AG09319 (cell line): ENCODE measurements at places on chromosomes 4 and X.

DNA sequence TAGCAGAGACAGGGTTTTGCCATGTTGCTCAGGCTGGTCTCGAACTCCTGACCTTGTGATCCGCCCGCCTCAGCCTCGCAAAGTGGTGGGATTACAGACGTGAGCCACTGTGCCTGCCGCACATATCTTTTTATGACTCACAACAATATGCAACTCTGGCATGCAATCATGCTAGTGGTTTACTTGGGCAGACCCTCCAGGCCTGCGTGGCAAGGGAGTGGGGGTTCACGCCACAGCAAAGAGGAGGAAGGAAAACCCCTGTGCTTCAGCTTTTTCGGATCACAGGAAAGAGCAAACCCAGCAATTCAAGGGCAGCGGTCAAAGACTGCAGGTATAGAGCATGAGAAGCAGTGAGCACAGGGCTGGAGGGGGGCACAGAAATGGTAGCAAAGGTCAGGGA, 48.3 kb upstream of the CD99 start:
- DNase-seq: no peak

GRCh38 chr4:17324386-17324830, 187.5 kb downstream of the QDPR start:
- peak; percentile 62 for DNase-seq

- no peak for DNase-seq
These were observed 9.5 kb downstream of the EPGN start for GRCh38 chr4:74317616-74318246.

DNA sequence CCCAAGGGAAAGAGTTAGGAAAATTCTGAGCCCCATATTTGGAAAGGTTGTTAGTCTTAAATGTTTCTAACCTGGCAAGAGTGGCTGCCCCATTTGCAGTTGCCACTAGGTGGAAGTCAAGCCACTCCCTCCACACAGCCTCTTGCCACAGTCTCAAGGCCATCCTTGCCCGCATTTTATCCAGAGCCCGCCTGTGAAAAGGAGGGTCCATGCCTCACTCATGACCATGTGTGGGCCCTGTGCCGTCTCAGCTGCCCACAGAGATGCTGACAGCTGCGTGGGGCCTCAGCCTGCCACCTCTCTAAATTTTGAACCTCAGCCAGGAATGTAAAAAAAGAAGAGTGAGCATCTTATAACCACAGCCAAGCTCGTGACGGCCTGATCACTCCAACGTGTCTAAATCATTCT, 201.5 kb upstream of the FAM241A start:
- no peak for DNase-seq

DNA sequence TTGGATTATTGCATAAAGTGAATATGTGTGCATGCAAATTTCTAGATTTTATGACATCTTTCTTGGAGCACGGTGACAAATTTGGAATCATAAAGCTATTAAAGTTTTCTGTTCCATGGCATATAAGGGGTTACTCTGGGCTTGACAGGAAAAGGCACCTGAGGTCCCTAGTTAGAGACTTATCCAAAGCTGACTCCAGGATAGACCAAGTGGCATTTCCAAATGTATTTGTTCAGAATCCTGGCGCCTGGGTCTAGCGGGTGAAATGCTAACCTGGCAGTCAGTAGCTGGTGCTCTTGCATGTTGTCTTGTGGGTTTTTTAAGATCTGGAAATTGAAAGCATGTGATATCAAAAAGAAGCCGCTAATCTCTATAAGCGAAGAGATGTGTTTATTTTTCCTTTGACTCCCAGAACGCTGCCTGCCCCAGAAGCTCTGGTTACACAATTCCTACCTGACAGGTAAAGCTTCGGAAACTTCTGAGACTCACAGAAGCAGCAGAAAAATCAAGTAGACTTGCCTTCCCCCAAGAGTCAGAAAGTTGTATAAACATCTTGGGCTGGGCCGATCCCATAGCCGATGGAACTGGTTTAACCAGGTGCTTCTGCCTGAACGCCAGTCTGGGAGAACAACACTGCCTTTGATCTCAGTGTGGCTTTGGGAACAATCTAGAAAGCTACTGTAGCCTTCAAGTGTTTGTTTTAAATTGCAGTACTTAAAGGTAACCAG, 12.9 kb upstream of the ZCCHC4 start:
- no peak for DNase-seq

DNA sequence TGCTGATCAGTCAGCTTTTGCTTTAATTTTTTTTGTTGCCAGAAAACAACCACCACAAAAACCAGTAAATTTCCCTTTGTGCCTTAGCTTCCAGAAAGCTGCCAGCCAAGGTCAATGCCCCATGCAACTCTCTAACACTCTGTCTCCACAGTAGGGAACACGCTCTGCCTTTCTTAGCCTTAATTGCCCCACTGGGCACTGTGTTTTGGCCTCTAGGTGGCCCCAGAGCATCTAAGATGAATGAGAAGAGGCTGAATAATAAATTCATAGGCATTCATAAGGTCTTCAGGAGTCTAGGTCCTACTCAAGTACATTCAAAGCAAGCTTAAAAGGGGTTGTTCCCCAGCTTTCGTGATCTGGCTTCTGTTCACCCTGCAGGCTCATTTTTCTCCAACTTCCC, 57.7 kb upstream of the PASD1 start:
- DNase-seq: no peak

DNA sequence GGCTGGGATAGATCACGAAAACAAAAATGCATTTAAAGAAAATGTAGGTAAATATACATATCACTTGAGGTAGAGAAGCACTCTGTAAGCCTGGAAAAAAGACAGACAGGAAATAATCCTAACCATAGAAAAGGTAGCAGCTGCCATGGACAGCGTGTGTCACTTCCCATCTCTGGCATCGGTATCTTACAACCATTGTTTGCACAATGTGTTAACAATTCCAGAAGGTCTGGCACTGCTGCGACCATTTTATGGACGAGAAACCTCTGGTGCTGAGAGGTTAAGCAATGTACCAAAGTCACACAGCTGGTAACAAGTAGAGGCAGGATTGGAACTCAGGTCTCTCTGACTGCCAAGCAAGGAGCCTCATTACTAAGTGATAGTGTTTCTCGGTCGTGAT, 1.7 kb upstream of the MTNR1A start:
- DNase-seq: no peak

DNA sequence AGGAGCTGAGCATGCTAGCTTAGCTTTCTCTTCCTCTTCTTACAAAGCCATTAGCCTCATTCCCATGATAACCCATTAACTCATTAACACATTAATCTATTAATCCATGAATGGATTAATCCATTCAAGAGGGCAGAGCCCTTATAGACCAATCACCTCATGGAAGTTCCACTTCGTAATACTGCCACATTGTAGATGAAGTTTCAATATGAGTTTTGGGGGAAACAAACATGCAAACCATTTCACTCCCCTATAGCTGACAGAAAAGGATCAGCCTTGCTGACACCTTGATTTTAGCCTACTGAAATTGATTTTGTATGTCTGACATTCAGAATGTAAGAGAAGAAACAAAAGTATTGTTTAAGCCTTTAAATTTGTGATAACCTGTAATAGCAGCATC, 251.8 kb upstream of the GALNTL6 start:
- DNase-seq: no peak
